RCC 7860 (cell line): ENCODE measurements at places on chromosomes 11 and 22.

DNA sequence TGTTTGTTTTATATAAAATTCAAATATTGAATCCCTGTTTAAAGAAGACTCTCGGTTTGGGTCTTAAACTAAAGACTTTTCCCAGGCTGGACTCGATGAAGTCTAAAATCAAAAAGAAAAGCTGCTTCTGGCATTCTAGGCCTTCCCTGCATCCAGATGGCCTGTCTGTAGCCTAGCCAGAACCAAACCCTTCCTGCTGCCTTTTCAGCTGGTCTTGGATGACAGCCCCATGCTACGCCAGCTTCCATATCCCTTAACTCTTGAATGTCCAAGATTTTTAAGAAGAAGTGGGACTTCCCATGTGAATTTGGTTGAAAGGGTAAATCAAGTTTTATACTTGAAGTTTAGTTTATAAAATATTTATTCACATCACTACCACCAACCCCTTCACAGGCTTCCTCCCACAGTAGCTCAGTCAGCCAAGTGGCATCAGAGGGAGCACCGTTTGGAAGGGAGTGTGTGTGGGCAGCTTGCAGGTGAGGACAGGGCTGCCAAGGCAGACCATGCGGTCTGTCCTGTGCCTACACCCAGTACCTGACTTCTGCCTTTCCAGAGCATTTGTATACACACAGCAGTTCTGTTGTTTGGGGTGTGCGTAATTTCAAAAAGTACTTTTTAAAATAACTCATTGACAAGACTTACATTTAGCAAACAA is 18.2 kb upstream of the PSMA1 start:
- DNase-seq: no peak

DNA sequence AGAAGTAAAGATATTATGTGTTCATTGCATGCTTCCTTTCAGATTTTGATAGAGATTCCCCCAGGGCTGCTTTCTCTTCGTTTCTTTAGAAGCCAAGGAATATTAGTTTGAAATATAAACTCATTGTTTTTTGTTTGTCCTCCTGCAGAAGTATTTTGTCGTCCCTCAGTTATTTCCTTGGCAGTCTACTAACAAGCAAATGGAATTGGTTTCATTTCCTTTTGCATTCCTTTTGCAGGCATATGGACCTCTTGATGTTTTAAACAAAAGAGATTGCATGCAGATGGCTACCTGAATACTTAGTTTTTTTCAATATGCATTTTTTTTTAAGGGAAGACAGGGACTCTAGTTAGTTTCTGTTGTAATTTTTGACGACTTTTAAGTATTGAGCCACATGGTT is 62.2 kb downstream of the BCL2L13 start:
- DNase-seq: no peak

DNA sequence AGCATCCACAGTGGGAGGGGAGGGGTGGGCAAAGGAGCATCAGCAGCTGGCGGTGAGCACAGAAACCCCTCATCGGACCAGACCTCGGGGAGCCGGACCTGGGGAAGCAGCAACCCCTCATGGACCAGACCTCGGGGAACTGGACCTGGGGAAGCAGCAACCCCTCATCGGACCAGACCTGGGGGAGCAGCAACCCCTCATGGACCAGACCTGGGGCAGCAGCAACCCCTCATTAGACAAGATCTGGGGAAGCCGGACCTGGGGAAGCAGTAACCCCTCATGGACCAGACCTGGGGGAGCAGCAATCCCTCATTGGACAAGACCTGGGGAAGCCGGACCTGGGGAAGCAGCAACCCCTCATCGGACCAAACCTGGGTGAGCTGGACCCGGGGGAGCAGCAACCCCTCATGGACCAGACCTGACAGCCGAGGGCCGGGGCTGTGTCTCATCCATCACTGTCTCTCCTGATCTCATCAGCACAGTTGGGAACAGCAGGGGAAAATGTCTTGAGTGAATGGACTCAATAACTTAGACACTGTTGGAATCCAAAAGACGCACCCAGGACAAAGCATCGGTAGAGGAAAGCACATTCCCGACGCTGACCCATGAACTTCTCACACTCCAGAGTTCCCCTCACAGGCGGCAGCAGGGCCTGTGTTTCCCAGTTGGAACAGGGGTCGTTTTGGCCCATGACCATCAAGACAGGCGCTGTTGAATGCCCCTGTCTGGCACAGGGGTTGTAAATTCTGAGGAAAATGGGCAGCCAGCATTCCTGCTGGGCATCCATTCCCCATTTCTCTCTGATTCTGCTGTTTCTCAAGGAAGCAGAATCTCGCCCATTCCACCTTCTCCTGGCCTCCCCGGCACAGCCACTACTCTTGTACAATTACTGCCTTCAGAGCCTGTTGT is 1494.6 kb downstream of the TBC1D22A start:
- DNase-seq: no peak

DNA sequence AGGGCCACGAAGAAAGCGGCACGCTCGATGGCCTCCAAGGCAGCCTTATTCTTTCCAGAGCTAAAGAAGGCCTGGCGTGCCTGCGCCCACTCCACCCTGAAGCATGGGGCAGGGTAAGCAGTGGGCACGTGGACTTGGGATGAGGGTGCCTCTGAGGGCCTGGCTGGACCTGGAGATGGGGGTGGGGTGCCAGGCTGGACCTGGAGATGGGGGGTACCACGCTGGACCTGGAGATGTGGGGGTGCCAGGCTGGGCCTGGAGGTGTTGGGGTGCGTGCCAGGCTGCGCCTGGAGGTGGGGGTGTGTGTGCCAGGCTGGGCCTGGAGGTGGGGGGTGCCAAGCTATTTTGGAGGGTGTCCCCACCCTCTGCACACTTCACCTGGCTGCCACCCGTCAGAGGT is 5.3 kb downstream of the CPT1B start:
- no peak for DNase-seq

DNA sequence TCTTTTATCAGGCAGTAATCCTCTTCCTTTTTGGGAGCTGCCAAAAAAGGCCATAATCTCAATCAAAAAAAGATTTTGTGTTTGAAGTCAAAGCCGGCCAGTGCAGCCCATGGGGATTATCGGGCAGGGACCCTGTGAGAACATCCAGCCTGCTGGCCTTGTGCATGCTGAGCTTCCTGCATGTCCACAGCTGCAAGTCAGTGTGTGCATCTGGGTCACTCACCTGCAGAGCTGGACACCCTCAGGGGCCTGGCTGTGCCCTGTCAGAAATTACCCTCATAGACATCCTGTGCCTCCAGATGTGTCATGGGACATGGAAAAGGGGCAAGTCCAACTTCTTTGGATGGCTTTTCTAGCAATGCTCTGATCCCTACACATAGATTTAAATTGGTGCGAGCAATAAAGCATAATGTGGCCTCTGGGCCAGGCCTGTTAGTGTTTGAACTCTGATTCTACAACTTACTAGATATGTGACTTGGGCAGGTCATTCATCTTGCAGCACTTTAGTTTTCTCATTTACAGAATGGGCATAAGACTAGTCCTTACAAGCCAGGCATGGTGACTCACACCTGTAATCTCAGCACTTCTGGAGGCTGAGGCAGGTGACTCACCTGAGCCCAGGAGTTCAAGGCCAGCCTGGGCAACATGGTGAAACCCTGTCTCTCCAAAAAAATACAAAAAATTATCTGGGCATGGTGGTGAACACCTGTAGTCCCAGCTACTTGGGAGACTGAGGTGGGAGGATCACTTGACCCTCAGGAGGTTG is 81.6 kb upstream of the LARGE1 start:
- DNase-seq: no peak

DNA sequence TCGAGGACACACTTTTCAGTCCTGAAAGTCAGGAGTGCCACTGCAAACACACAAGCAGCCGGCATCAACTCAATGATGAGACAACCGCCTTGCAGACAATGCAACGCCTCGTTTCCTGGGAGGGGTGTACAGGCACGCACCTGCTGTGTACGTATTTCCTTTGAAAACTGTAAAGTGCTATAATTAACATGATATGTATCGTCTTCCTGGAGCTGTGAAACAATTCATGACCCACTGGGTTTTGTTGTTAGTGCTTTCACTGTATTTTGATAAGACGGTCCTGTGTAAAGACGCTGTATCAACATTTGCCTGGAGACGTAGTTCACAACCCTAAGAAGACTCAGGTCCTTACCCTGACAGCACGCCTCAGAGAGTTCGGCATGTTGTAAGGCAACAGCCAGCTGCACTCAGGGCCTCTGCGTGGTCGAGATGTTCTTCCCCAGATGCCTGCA is 105.7 kb upstream of the ANO1 start:
- no peak for DNase-seq
